Testis (tissue), 5 donors: ENCODE measurements at places on chromosomes 5 and 9. TPM values are rescaled to one million over a fixed set of nuclear protein-coding genes. Genes with fewer than 3 reads are reported as not detected.

The NR2F1-AS1 gene
- total RNA-seq = 20.6 TPM

The PPP3R2 gene
- total RNA-seq = 22.8 TPM

The ECM2 gene
- 16.7 TPM for total RNA-seq

DNA sequence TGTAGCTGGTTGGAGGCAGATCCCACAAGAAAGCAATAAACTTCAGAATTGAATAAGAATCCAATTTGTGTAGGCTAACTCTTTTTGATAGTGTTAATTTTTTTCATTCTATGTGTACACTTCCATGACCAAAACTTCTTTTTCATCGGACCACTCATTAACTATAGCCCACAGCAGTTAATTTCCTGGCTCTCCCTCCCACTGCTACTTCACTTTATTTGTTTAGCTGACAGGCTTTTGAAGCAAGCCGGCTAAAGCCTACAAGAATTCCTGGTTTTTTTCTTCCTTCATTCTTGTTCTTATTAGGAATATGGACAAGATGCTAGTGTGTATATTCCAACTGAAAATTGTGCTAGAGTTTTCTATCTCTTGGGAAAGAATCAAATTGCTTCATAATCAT lies 329.2 kb upstream of the CCNH start:
- no peaks in the 10 kb centered on the region for H3K27me3 ChIP-seq
- no peak overlapping the region for H3K27ac ChIP-seq
- no peak overlapping the region for H3K4me3 ChIP-seq
- no peak for DNase-seq

DNA sequence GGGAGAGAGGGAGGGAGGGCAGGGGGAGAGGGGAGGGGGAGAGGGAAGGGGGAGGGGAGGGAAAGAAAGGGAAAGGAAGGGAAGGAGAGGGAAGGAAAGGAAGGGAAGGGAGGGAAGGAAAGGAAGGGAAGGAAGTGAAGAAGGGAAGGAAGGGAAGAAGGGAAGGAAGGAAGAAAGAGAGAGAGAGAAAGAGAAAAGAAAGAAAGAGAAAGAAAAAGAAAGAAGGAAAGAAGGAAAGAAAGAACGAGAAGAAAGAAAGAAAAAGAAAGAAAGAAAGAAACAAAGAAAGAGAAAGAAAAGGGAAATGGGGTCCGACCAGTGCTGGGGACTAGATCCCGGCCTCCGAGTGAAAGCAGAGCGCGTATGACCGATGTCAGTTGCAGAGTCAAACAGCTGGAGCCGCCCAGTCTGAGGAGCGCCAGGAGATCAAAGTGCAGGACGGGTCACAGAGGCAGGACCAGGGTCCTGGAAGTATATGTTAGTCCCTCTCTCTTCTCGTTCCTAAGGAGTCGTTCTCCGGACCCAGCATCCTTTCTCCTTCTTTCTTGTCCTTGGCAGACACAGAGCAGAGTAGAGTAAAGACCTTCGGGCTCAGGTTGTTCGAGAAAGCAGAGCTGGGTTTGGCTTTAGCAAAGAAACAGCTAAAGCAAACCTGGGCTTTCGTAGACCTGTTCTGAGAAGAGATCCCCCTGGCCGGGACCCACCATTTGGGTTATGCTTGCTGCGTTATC lies 305.4 kb upstream of the MSX2 start:
- H3K4me1 ChIP-seq = peaks cover 5% of the 10 kb centered on the region
- no peak overlapping the region for H3K27ac ChIP-seq
- H3K36me3 ChIP-seq = no peaks in the 10 kb centered on the region
- DNase-seq = peak; percentile 47
- H3K4me3 ChIP-seq = peak overlapping the region; percentile 22
- no peaks in the 10 kb centered on the region for H3K27me3 ChIP-seq

DNA sequence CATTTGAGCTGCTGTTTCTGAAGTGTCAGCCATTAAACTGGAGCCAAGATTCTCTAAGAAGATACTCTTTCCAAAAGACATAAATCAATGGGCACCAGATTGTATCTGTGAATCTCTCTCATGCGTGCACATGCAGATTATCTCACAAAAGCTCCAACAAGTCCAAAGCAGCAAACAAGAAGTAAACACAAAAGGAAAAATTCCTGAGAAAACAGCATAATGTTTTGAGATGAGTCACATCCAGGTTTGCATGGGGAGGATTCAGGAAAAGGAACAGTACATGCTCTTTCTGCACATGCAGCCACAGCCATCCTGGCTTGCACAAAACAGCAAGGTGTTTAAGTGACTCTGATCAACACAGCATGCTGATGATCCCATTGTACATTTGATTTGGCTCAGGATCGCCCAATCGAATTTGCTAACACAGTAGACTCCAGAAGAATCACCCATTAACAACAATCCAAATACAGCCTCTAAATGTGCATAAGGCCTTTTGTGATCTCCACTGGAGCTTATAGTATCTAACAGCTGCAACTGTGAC lies 143.1 kb downstream of the ELAVL2 start:
- H3K27ac ChIP-seq = no peak overlapping the region
- no peaks in the 10 kb centered on the region for H3K4me1 ChIP-seq
- no peak for DNase-seq

DNA sequence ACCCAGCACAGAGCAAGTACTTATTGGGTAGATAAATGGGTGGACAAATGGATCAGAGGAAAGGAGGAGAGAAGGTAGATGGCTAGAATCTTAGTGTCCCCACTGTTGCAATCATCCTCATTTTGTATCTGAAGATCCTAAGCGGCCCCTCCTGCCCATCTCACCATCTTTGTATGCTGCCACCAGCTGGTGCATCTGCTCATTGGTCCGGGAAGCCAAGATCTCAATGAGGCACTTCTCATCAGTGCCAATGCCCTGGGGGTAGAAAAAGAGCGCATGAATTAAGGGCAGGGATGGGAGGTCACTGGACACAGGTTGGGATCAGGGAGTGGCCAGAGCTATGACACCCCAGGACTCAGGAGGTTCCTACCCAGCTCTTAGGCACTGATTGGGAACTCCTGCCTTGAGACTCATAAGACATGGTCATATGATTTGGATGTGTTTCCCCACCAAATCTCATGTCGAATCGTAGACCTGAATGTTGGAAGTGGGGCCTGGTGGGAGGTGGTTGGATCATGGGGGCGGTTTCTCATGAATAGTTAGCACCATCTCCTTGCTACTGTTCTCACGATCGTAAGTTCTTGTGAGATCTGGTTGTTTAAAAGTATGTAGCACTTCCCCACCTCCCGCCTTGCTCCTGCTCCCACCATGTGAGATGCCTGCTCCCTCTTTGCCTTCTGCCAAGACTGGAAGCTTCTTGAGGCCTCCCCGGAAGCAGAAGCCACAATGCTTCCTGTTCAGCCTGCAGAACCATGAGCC lies 20.3 kb downstream of the ANXA6 start:
- H3K4me3 ChIP-seq = no peak overlapping the region
- H3K36me3 ChIP-seq = no peaks in the 10 kb centered on the region
- no peaks in the 10 kb centered on the region for H3K27me3 ChIP-seq
- no peak for DNase-seq

- H3K4me1 ChIP-seq = peaks cover 4% of the 10 kb centered on the region
- no peaks in the 10 kb centered on the region for H3K36me3 ChIP-seq
- DNase-seq = no peak
- no peaks in the 10 kb centered on the region for H3K27me3 ChIP-seq
- no peak overlapping the region for H3K4me3 ChIP-seq
Observed at GRCh38 chr5:122741681-122742080, 33.2 kb upstream of the SNX2 start.
